Right ventricle myocardium superior (tissue), 1 donor: ENCODE measurements at places on chromosomes 13 and 19. TPM values are rescaled to one million over a fixed set of nuclear protein-coding genes. Genes with fewer than 3 reads are reported as not detected.

CEACAM4 gene
- 0.46 TPM for total RNA-seq

- no peak for DNase-seq
Measured at GRCh38 chr13:60213236-60213744, 49.6 kb upstream of the DIAPH3 start.

DNA sequence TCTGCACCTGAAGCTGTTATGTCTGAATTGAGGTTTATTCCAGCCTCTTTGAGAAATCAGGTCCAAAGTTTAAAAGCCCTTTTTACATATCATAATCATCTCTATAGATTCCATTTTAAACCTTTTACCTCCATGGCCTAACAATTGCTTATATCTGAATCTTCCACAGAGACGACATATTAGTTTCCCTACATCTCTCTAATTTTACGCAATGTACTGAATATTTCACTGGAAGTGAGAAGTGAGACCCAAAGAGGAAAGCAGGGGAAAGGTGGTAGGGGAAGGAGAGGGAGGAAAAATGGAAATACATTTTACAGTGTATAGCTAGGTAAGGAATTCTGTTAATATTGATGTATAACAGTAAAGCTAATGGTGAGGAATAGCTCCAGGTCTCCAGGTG is 189.6 kb downstream of the MZT1 start:
- DNase-seq, result no peak

CYP4F11 gene
- total RNA-seq, result 0.56 TPM

GRCh38 chr19:30640252-30640965 is 268.2 kb downstream of the ZNF536 start:
- no peak for DNase-seq
